ENCODE measurements at places on chromosomes 2 and 18. TPM values are rescaled to one million over a fixed set of nuclear protein-coding genes. Genes with fewer than 3 reads are reported as not detected.

GRCh38 chr2:74091391-74091790 is 56.3 kb downstream of the BOLA3 start:
- DNase-seq: no peak
- no peaks in the 10 kb centered on the region for H3K4me1 ChIP-seq
- no peaks in the 10 kb centered on the region for H3K36me3 ChIP-seq
- H3K27ac ChIP-seq: no peak overlapping the region
- H3K27me3 ChIP-seq: no peaks in the 10 kb centered on the region

TCF4 gene
- total RNA-seq: 149 TPM

- H3K27ac ChIP-seq: no peak overlapping the region
- no peak overlapping the region for H3K4me3 ChIP-seq
- no peaks in the 10 kb centered on the region for H3K36me3 ChIP-seq
- DNase-seq: no peak
- no peaks in the 10 kb centered on the region for H3K27me3 ChIP-seq
Observed at GRCh38 chr2:169693360-169693759, 845 bp downstream of the CFAP210 start.

SAG gene
- total RNA-seq: not detected

TMEM185B gene
- 30.7 TPM for total RNA-seq

DNA sequence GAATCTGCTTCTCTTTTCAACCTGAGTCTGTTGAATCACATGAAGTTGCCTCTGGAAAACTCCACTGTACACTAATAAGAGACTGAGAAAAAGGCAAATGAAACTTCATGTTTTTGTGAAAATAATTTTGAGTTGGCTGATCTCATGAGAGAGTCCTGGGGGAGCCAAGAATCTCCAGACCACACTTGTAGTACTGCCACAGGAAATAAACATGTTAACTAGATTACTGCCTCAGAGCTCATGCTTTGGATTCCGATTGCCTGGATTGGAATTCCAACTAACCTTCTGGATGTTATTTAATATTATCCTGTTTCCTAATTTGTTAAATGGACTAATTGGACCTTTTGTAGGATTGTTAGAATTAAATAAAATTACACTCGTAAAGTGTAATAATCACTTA is 25.2 kb downstream of the NUP35 start:
- peaks cover 15% of the 10 kb centered on the region for H3K36me3 ChIP-seq
- no peak overlapping the region for H3K27ac ChIP-seq
- DNase-seq: no peak
- H3K4me1 ChIP-seq: no peaks in the 10 kb centered on the region
- H3K27me3 ChIP-seq: no peaks in the 10 kb centered on the region

GRCh38 chr2:95062242-95063085 is 37.0 kb downstream of the MAL start:
- H3K4me3 ChIP-seq: no peak overlapping the region
- no peaks in the 10 kb centered on the region for H3K36me3 ChIP-seq
- H3K27ac ChIP-seq: no peak overlapping the region
- no peaks in the 10 kb centered on the region for H3K4me1 ChIP-seq
- peak; percentile 18 for DNase-seq

- no peaks in the 10 kb centered on the region for H3K36me3 ChIP-seq
- H3K27ac ChIP-seq: no peak overlapping the region
- H3K4me3 ChIP-seq: no peak overlapping the region
- DNase-seq: no peak
Observed at GRCh38 chr18:24923138-24923537, 428.8 kb downstream of the ZNF521 start.

DNA sequence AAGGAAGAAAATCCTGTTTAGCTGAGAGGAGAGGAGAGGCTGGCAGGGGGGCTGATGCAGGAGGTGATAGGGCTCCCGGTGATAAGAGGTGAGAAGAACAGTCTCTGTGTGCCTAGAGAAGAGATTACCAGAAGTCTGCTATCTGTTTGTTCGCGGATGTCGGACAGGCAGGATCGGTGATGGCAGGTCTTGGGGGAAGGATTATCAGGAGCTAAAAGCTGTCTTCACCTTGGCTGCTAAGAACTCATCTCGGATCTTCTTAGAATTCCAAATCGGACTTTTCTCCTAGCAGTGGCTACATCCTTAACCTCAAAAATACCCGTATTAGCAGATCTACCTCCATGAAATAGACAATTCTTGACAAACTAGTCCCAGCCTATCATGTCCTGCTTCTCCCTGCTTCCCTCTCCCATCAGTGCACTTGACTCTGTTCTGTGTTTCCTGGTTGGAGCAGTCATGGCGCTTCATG is 282.1 kb upstream of the TRIB2 start:
- H3K36me3 ChIP-seq: no peaks in the 10 kb centered on the region
- no peak overlapping the region for H3K27ac ChIP-seq
- no peak for DNase-seq

GRCh38 chr2:120305937-120306490 is 39.9 kb upstream of the INHBB start:
- H3K27me3 ChIP-seq: no peaks in the 10 kb centered on the region
- DNase-seq: no peak
- no peak overlapping the region for H3K4me3 ChIP-seq
- H3K27ac ChIP-seq: no peak overlapping the region

GRCh38 chr18:71287268-71287667 is 998.4 kb downstream of the SOCS6 start:
- no peak for DNase-seq
- no peak overlapping the region for H3K27ac ChIP-seq
- H3K27me3 ChIP-seq: no peaks in the 10 kb centered on the region
- H3K4me3 ChIP-seq: no peak overlapping the region

ZSWIM2 gene
- not detected for total RNA-seq

- no peaks in the 10 kb centered on the region for H3K27me3 ChIP-seq
- no peaks in the 10 kb centered on the region for H3K4me1 ChIP-seq
- DNase-seq: no peak
- no peak overlapping the region for H3K4me3 ChIP-seq
Observed at GRCh38 chr18:70044632-70045031, 97.0 kb upstream of the CD226 start.

NR4A2 gene
- 5.0 TPM for total RNA-seq

DNA sequence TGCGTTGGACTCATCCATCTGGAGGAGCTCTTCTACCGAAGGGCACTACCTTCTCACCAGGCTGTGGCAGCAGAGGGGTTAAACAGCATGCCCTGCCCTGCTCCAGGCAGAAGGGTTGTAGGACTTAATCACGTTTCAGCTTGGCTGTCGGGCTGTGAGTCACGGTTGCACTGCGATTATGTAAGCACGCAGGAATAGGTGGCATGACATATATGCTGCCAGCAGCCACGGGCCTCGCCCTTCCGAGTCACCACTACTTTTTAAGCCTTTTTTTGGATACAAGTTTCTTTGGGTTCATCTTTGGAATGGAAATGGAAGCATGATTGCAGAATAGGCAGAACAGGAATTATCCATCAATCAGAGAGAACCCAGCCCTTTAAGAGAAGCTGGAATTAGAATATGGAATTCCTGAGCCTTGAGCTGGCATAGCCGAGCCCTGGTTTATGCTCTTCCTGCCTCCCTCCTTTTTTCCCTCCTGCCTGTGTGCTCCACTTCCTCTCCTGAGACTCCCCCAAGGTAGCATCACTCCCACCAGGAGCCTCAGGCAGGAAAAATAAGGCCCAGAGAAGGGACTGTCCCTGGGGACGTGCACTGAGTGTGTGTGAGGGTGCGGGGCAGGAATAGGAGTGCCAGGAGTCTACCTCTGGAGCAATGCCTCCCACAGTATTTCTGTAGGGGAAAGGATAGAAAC is 86.8 kb downstream of the SEMA4F start:
- H3K4me1 ChIP-seq: peaks cover 9% of the 10 kb centered on the region
- DNase-seq: no peak
- no peaks in the 10 kb centered on the region for H3K36me3 ChIP-seq
- no peak overlapping the region for H3K27ac ChIP-seq
- no peak overlapping the region for H3K4me3 ChIP-seq

GRCh38 chr18:76937597-76937996 is 115.2 kb downstream of the ZNF236 start:
- no peaks in the 10 kb centered on the region for H3K4me1 ChIP-seq
- H3K36me3 ChIP-seq: peaks cover 17% of the 10 kb centered on the region
- no peak overlapping the region for H3K4me3 ChIP-seq
- no peak overlapping the region for H3K27ac ChIP-seq
- no peaks in the 10 kb centered on the region for H3K27me3 ChIP-seq

FSHR gene
- total RNA-seq: not detected

- no peak overlapping the region for H3K4me3 ChIP-seq
- no peaks in the 10 kb centered on the region for H3K36me3 ChIP-seq
- no peaks in the 10 kb centered on the region for H3K27me3 ChIP-seq
- DNase-seq: no peak
- no peaks in the 10 kb centered on the region for H3K4me1 ChIP-seq
- no peak overlapping the region for H3K27ac ChIP-seq
Observed at GRCh38 chr2:155665704-155666103, 666.8 kb downstream of the NR4A2 start.

GRCh38 chr2:96404446-96405373 is 69.1 kb downstream of the NCAPH start:
- H3K4me3 ChIP-seq: no peak overlapping the region
- no peaks in the 10 kb centered on the region for H3K27me3 ChIP-seq
- H3K36me3 ChIP-seq: no peaks in the 10 kb centered on the region
- DNase-seq: no peak
- peaks cover 9% of the 10 kb centered on the region for H3K4me1 ChIP-seq

DNA sequence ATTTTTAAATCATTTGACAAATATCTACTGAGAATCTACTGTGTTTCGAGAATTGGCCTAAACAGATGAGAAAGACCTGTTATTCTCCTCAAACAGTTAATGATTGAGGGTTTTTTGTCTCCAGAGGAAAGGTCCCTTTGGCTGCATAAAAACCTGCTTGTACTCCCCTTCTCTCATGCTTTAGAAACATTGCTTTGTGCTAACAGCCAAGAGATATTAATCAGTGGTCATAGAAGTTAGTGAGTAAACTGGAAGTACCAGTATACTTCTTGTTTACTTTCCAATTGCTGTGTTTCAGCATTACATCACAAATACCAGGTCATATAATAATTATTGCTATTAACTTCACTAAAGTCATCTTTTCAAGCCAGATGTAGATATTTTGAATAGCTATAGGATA is 34.1 kb downstream of the ITGB6 start:
- no peaks in the 10 kb centered on the region for H3K27me3 ChIP-seq
- no peaks in the 10 kb centered on the region for H3K36me3 ChIP-seq
- no peak overlapping the region for H3K4me3 ChIP-seq
- no peak for DNase-seq

GRCh38 chr18:73245345-73245744 is 377.6 kb upstream of the NETO1 start:
- no peaks in the 10 kb centered on the region for H3K27me3 ChIP-seq
- no peaks in the 10 kb centered on the region for H3K4me1 ChIP-seq
- H3K4me3 ChIP-seq: no peak overlapping the region
- no peaks in the 10 kb centered on the region for H3K36me3 ChIP-seq
- DNase-seq: no peak

GRCh38 chr18:54957996-54958395 is 1.3 kb downstream of the CCDC68 start:
- DNase-seq: no peak
- no peak overlapping the region for H3K27ac ChIP-seq
- no peak overlapping the region for H3K4me3 ChIP-seq
- H3K4me1 ChIP-seq: peaks cover 4% of the 10 kb centered on the region
- no peaks in the 10 kb centered on the region for H3K36me3 ChIP-seq
- H3K27me3 ChIP-seq: peaks cover 7% of the 10 kb centered on the region

- H3K4me3 ChIP-seq: peak within 1 kb of the TSS; percentile 84
- H3K4me1 ChIP-seq: peaks cover 57% of the 10 kb centered on the region
- H3K36me3 ChIP-seq: no peaks in the 10 kb centered on the region
- peak within 1 kb of the TSS; percentile 95 for H3K27ac ChIP-seq
- DNase-seq: peak; percentile 90
- H3K27me3 ChIP-seq: no peaks in the 10 kb centered on the region
Observed at GRCh38 chr2:238287737-238288649, at the start of gene PER2. Gene PER2, minus strand, starts transcription at chr2:238288610. Its CDS starts 10,674 bp downstream, at chr2:238277936.

IL1R2 gene
- total RNA-seq: 7.1 TPM

DNA sequence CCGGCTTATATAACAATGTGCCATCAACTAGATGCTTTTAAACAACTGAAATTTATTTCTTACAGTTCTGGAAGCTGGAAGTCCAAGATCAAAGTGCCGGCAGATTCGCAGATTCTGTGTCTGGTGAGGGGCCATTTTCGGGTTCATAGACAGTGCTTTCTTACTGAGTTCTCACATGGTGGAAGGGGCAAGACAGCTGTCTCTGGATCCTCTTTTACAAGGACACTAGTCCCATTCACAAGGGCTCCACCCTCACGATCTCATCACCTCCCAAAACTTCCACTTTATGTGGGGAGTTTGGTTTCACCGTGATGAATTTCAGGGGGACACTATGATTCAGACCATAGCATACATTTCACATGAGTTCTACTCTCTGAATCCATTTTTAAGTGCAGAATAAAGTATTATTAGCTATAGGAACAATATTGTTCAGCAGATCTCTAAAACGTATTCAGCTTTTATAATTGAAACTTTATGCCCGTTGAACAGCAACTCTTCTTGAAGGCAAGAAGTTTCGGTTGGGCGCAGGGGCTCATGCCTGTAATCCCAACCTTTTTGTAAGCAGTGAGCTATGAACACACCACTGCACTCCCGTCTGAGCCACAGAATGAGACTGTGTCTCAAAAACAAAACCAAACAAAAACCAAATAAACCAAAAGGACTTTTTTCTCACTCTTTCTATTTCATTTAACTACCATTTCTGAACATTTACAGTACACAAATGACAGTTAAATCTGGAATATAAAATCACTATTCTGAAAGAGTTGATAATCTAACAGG is 502.8 kb downstream of the CMPK2 start:
- no peak overlapping the region for H3K4me3 ChIP-seq
- H3K27me3 ChIP-seq: no peaks in the 10 kb centered on the region
- no peaks in the 10 kb centered on the region for H3K36me3 ChIP-seq

GRCh38 chr2:173659509-173659908 is 304.8 kb downstream of the CDCA7 start:
- DNase-seq: no peak
- H3K27me3 ChIP-seq: no peaks in the 10 kb centered on the region
- H3K4me1 ChIP-seq: peaks cover 5% of the 10 kb centered on the region
- no peak overlapping the region for H3K27ac ChIP-seq
- H3K4me3 ChIP-seq: no peak overlapping the region

CNGA3 gene
- 4.3 TPM for total RNA-seq

BOLL gene
- total RNA-seq: not detected

- H3K4me3 ChIP-seq: no peak overlapping the region
- no peaks in the 10 kb centered on the region for H3K27me3 ChIP-seq
- H3K36me3 ChIP-seq: no peaks in the 10 kb centered on the region
- no peak for DNase-seq
Observed at GRCh38 chr18:67402543-67402942, 114.0 kb downstream of the DSEL start.

COBLL1 gene
- 17.6 TPM for total RNA-seq

AUP1 gene
- total RNA-seq: 133 TPM

DNA sequence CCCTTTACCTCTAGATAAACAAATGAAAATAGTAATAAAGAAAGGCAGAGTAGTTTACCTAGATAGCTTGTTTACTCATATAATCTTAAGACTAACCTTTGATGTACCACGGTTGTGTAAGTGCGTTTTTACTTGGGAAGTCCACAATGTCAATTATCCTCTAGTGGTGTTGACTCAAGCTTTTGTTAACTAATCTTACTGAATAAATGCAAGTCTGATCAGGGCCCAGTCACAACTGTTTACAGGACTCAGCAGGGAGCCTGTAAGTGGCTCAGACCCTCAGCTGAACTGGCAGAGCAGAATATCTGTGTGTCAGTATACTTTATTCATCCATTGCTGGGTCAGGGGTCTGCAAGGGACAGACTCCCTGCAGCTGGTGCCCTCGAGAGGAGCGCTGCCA is 98.1 kb upstream of the ACAA2 start:
- H3K27me3 ChIP-seq: no peaks in the 10 kb centered on the region
- no peak overlapping the region for H3K27ac ChIP-seq
- H3K36me3 ChIP-seq: no peaks in the 10 kb centered on the region
- no peaks in the 10 kb centered on the region for H3K4me1 ChIP-seq
- no peak overlapping the region for H3K4me3 ChIP-seq

LINC00305 gene
- total RNA-seq: not detected

All from sigmoid colon (tissue), 7 donors.